ENCODE measurements at places on chromosomes 6 and 20.

DNA sequence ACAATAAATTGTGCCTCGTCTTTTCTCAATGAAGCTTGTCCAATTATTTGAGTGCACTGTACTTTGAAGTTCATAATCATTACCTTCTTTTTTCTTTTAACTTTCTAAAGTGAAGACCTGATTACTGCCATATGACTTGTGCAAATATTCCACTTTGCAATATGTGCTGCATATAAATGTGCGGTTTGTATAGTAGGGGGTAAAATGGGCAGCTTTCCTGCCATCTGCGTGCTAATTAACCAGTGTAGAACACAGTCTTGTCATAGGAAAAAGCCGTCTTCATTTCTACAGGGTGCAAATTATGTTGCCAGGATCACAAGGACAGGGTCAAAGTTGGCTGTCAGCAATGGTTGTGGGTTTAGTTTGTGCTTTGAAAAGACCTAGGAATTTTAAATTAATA is 397.0 kb downstream of the NKAIN2 start:
- DNase-seq, result no peak

GRCh38 chr6:105592329-105592728 is 189.4 kb upstream of the PREP start:
- peak; percentile 92 for DNase-seq

- DNase-seq, result no peak
Observed at GRCh38 chr6:83403191-83403590, 27.7 kb downstream of the ME1 start.

DNA sequence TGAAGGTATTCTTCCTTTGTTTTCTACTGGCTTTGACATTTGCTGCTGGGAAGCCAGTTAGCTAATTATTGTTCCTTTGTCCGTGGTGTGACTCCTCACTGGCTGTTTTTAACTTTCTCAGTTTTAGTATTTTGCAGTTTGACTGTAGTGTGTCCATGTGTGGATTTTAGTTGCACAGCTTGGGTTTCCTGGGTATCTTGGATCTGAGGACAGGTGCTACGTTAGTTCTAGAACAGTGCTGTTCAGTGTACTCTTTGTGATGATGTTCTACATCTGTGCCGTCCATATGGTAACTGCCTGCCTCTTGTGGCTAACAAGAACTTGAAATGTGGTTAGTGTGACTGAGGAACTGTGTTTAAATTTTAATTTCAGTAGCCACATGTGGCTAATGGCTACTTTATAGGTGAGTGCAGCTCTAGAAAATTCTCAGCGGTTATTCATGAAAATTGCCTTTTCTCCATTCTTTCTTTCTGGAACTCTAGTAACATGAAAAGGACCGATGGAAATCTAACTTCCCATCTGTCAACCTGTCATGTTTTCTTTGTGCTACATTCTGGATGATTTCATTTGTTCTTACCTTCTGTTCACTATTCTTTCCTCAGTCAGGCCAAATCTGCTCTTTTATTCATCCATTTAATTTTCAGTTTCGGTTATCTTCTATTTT is 7.4 kb downstream of the SNX9 start:
- DNase-seq, result peak; percentile 23

DNA sequence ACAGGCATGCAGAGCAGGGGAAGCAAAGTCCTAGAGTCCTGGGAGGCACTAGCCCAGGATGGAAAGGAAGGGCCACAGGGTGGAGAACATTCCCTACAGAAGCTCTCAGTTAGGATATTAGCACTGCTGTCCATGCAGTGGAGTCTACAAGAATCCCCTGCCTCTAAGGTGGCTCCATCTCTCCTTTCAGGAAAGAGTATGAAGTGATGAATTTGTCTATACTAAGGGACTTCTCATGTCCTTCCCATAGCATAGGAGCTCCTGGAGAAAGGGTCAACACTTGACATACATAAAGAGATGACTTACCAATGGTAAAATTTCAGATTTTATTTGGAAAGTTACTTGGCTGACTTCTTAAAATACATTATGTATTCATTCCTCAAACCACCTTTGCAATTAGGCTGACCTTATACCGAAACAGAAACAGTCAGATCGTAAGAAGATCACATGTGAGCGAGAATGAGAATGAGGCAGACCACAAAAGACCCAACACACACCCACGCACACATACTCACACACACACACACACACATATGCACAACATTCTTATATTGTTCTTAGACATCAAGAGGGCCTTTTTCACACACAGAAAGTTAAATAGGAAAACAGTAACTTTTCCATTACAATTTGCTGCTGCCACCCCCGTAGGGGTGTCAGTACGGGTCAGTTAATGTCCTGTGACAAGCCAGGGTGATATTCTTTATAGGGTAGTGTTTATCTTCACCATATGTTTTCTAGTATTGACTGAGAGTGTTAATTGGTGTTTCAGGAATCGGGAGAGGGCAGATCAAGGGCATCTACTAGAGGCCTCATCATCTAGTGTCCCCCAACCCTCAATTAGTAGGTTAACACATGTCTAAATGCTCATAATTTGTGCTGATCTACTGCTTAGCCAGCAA is 159.4 kb downstream of the FAXC start:
- DNase-seq, result no peak

- DNase-seq, result no peak
Observed at GRCh38 chr6:73177221-73177944, 47.9 kb downstream of the KHDC1L start.

- DNase-seq, result no peak
Observed at GRCh38 chr6:2020909-2021308, 224.5 kb downstream of the GMDS start.

DNA sequence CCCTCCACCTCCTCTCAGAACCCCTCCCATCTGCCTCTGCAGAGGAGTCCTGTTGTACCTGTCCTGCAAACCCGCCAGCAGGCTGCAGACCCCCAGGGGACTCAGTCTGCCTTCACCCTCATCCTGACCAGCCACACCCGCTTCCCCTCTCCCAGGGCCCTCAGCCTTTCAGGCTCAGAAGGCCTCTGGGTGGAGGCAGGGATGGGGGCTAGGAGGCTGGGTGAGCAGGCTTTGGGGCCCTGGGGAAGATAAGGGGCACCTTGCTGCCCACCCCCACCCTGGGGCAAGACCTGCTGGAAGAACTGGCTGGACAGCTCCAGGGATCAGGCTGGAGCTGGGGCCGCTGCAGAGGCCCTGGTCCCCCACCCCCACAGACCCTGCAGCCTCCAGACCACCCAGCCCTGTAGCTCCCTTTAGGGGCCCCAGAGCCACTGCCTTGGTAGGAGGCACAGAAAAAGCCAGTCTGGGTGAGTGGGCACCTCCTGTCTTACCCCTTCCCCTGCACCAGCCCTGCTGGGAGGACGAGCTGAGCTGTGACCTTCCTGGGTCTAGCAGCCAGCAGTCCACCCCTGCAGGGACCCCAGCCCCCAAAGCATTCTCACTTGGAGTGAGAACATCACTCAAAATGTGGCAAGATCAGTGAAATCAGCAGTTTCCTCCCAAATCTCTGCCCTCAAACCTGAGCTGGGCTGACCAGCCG is 5.2 kb downstream of the TEAD3 start:
- no peak for DNase-seq

DNA sequence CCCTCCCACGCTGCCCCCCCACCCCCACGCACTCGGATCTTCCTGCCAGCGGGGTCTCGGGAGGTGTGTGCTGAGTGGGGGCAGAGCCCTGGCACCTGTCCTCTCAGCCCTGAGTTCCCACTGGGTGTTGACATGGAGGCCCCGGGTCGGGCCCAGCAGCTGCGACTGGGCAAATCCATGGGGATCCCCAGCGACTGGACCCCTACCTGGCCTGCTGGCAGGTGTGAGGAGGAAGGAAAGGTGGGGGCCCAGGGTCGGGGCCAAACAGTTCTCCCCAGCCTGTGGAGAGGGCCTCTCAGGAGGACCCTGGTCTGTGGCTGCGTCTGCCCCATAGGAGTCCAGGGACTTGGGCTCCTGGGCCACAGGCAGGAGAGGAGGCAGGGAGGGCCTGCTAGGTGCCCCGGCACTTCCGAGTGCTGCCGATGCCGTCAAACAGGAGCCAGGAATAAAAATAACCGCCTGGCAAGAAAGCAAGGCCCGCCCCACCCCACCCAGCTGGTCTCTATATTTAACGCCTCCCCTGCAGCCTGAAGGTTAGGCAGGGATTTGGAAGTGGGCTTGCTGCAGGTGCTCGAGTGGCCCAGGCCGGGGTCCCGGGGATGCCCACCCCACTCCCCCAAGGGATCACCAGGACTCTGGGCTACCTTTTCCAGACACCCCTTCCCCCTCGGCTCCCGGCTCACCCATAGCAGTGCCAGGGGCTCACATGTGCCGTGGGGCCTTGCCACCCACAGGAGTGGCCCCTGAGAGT is 1.4 kb upstream of the EEF1A2 start:
- DNase-seq, result no peak

DNA sequence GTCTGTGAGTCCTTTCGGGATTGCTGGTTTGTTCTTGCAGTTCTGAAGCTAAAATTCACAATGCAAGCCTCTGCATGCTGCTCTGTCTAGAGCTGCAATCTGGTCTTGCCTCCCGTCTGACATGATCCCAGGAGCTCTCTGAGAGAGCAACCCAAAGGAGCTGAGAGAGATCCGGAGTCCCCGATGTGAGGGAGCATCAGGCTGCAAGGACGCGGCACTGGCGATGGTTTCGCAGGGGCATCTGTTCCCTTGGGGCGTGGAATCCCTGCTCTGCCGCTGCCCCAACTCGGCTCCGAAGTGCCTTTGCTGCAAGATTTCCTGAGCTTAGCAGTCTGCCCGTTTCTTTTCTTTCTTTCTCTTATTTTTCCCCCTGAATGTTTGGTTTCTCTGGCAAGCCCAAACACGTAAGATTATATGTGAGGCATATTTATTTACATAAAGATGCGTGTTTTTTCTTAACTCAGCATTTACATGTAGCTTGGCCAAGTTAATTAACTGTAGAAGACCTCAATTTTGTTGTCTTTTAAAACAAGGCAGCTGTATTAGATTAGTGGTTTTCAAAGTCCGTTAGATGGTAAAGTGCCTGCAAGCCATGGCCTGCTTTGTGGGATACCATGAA is 873.0 kb downstream of the KIF16B start:
- no peak for DNase-seq

DNA sequence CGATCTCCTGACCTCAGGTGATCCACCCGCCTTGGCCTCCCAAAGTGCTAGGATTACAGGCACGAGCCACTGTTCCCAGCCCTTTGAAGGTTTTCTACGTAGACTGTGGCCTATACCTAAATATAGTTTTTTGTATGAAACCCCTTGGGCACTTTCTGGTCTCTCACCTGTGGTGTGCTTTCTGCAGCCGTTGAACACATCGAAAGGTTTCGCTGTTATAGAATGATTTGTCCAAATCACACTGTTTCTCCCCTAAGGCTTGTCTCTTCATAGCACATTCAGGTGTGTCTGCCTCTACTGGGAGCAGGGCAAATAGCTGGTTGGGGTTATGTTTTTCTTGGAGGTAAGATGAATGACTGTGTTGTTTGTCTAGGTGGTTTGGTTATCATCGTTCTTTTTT is 597.9 kb downstream of the RNF144B start:
- no peak for DNase-seq

GRCh38 chr20:29741894-29742698 is 1515.4 kb upstream of the DEFB115 start:
- no peak for DNase-seq

DNA sequence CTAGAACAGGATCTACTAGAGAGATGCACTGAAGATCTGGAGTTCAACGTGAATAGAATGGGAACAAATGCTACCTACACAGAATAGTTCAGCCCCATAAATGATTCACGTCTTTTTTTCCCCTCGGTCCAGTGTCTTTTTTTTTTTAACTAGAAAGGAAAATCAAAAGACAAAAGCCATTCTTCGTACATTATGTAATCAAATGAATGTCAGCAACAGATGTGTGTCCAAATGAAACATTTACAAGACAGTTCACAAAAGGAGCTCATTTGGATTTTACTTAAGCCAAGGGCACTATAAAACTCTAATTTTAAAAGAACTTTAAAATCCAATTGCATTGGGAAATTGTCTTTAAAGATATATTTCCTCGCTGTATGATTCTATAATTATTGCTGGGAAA is 42.4 kb downstream of the FAM184A start:
- no peak for DNase-seq

DNA sequence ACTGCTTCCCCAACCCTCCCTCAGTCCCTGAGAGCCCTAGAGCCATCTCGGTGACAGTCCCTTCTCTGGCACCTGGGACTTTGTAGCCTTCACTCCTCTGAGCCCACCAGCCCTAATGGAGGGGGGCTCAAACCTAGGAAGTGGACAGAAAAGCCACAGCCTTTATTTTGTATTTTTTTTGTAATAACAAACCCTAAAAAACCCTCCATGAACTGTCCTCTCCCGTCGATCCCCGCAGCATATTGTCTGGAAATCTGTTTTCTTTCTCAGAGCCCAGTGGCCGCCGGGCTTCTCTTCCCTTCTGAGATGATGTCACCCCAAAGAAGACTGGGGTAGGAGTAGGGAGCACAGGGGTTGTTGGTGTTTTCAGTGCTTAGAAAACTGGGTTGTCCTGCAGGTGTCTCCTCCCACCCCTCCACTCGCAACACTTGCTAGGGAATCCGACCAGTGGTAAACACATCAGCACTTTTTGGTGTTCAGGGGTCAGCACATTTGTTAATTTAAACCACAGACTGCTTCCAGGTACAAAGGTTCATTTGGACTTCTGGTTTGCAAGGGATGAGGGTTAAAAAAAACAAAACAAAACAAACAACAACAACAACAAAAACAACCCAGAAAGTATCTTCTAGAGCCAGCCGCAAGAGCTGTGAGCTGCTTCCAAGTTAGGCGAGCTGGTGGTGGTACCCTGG is 9.9 kb downstream of the PAX1 start:
- DNase-seq, result no peak

- no peak for DNase-seq
Observed at GRCh38 chr6:16446273-16446672, 207.9 kb downstream of the GMPR start.

DNA sequence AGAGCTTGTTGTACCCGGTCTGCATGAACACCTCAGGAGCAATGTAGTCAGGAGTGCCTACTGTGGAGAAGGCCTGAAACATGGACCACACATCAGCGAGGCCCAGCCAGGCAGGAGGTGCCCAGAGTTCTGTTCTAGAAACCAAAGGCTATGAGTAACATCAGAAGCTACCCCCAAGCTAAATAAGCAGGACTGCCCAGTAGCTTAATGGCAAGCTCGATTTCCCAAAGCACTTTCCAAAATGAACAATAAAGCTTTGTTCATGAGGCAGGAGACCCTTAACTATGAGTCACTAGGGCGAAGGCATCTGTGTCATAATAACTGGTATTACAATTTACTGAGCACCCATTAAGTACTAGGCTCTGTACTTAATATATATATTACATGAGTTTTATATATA is 47.4 kb downstream of the STK38 start:
- DNase-seq, result no peak

- DNase-seq, result no peak
Observed at GRCh38 chr6:9272671-9273070, 837.3 kb upstream of the SLC35B3 start.

DNA sequence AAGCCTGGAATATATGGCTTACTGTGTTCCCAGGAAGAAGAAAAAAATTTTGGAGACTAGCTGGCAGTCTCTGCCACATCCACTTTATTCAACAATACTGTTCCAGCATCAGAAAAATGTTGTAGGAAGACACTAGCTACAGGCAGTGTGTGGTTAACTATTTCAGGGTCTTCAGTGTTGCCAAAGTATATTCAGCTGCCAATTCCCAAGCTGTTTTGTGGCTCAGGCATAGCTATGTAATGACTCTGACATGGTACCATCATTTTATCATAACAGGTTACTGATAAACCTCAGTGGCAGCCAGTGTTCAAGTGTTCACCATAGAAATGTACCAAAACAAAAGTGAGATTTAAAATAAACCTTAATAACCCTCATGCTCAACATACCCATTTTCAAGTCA is 503.1 kb downstream of the ADGRB3 start:
- DNase-seq, result peak; percentile 80
